ENCODE measurements at places on chromosomes 12 and 14.

DNA sequence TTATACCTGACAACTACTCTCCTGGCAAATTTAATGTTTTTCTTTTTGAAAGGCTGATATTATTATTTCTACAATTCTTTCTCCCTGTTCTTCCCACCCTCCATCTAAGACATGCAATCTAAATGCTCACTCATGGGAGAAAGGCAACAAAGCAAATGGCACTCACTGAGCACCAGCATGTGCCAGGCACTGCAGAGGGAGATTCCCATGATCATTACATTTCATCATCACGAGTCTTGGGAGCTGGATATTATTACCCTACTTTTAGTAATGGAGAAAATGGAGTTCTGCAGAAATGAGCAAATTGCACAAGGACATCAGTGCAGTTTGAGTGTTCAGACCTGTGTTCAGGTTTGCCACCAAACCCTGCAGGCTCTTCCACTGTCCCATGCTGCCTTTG, 27.9 kb downstream of the PPM1H start:
- no peak for DNase-seq

- DNase-seq: no peak
These were observed 21.5 kb downstream of the CPSF2 start for GRCh38 chr14:92143309-92143708.

GRCh38 chr14:49019467-49020115, 566.6 kb downstream of the RPS29 start:
- no peak for DNase-seq

- no peak for DNase-seq
These were observed 711.4 kb downstream of the FSCB start for GRCh38 chr14:43795600-43796228.

- no peak for DNase-seq
These were observed 4.5 kb upstream of the DPF3 start for GRCh38 chr14:72898448-72898847.

- no peak for DNase-seq
These were observed 18.5 kb downstream of the CHST11 start for GRCh38 chr12:104475271-104475670.

DNA sequence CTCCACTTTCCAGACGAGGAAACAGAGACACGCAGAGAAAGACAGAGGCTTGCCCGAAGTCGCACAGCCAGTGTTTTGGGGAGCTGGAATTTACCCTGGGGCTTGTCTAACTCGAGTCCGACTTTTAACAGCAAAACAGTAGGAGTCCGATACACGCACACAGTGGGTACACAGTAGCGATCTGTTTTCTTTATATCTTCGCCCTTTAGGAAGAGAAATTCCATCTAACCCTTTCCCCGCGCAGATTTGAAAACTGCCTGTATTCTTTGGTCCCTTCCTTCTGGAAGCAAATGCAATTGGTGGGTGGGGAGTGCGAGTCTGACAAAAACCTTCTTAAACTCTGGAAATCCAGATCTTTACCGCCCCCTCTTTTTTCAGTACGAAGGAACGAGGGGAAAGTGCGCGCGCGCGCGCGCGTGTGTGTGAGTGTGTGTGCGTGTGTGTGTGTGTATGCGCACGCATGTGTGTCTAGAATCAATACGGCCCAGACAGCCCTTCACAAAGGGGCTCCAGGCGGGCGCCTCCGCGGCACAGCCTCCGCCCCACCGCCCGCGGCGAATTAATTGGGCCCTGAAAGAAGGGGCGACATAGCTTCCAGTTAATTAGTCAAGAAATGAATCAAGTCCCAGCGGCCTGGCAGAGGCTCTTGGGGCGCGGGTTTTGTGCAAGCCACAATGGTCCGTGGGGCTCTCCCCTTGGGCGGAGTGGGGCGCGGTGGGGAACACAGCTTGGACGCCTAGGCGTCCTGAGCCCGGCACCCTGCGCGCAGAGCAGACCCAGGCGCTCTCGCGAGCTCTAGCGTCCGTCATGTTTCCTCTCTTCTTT, 14.0 kb upstream of the TBX3 start:
- no peak for DNase-seq

DNA sequence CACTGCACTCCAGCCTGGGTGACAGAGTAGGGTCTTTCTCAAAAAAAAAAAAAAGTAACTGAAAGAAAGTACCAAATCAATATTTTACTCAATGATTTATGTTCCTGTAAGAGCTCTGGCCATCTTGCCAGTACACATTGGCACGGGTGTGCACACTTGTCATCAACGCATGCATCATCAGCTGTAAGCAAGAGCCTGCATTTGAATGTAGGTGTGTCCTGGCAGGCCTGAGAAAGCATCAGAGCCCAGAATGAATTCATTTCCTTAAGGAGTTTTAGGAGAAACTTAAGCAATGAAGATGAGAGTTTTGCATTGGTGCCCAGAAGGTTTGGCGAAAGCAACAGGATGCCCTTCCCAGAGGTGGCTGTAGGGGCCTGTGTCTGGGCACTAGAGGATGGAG, 88.5 kb upstream of the FZD10 start:
- no peak for DNase-seq

DNA sequence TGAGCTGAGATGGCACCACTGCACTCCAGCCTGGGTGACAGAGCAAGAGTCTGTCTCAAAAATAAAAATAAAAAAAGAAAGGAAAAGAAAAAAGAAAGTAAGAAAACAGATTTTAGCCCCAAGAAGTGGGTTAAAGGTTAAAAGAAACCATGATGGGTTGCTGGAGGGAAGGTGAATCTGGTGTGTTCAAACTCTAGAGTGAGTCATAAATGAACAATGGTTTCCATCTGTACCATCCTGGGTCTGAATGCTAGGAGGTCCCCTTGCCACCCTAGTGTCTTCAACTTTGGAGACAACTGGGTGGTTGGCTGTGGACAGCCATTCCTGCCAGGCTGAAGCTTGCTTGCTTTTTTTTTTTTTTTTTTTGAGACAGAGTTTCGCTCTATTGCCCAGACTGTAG, 1.6 kb upstream of the RPS26 start:
- no peak for DNase-seq

DNA sequence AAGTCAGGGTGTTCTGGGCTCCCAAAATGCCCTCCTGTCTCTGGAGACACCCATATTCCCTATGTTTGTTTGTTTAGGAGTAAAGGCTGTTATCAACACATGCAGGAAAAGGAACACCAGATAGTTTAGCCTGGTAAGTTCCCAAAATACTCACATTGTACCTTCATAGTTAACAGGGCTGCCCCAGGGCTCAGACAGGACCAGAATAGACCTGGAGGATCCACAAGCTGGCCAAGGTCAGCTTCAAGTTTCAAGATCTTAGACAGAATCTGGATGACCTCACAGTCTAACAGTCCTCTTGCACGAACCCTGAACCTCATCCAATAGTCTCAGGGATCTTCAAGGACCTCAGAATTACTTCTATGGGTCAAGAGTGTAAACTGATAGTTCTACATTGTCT, 18.1 kb upstream of the HSP90B1 start:
- no peak for DNase-seq

DNA sequence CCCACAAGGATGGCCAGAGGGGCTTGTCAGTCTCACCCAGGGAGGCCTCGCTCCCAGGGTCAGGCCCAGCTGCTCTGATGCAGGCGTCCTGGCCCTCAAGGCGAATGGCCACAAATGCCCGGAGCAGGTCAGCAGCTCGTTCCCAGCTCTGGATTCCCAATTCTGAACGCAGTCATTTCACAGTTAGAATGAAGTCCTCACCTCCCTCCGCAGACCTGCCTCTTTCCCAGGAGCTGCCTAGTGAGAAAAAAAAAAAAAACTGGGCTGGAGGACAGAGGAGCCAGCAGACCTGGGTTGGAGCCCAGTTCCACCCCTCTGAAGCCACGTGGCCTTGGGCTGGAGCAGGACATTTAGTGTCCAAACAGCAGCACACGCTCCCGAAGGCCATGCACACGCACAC, 62.2 kb upstream of the DIO3 start:
- DNase-seq: no peak

DNA sequence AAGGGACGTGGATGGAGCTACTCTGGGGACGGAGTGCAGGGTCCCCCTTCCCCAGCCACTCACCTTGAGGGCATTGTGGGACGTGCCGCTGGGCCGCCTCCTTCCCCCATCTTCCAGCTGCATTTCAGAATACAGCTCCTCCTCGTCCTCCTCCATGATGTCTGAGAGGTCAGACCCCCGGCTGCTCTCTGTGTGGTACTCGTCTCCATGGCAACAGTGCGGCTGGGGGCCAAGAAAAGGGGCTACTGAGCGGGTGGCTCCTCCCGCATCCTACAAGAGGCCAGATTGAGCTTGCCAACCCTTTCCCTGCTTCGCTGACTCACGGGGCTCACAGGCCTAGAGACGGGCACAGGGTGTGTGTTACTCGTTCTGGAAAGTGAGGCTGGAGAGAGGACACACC, 90.4 kb downstream of the PIWIL1 start:
- DNase-seq: no peak

DNA sequence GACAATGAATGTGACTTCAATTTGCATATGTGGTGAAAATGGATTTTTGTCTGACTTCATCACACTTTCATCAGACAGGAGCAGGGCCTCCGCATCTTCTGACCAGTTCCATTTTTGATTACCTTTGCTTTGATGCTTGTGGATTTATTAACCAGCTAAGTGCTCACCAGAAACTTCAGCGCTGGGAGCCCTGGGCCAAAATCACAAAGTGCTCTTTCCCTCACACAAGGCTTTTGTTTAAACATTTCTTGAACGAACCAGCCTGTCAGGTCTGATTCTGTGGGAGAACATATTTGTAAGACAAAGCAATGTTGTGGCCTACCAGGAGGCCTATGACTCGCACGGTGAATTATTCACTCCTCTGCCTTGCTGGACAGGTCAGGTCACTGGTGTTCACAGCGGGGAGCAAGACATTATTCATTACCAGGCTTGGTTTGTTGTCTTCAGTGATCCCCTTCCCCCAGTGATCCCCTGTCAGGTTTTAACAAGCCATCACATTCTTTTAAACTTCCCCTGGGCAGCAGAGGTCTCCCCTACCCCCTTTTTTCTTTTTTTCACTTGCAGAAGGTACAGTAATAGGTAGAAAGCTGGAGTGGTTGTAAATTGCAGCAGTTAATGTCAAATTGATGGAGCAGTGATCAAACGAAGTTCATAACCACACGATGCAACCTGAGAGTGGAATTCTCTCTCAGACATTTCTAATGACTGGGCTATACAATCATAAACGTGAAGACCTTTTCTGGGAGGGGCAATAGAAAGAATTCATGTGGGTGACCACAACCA, 167.5 kb upstream of the PRICKLE1 start:
- peak; percentile 83 for DNase-seq

DNA sequence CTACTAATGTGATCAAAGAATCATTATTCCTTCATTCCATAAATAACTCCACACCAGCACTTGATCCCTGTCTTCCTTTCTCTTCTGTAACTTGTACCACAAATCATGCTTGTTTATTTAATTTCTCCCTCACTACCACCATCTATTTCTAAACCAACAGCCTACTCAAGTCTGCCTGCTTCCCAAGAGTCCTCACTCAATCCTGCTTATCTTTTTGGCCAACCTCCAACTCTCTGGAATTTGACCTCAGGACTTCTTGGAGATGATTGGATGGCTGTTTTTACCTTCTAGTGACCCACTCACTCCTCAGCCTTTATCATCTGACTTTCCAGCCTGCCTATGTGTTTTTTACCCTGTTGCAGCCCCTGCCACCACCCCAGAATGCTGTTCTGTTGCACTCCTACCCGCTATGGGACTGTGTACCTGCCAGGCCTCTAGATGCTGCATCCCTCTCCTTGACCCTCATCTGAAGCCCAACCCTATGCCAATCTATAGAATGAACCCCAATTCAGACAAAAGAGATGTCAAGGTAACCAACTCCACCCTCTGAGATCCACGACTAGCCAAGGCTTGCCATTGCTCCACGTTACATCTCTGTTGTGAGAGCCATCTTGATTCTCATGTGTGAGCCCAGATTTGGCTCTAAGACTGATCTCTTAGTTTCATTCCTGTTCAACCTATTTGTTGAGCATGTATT, 150.2 kb upstream of the PLEKHG7 start:
- DNase-seq: no peak

DNA sequence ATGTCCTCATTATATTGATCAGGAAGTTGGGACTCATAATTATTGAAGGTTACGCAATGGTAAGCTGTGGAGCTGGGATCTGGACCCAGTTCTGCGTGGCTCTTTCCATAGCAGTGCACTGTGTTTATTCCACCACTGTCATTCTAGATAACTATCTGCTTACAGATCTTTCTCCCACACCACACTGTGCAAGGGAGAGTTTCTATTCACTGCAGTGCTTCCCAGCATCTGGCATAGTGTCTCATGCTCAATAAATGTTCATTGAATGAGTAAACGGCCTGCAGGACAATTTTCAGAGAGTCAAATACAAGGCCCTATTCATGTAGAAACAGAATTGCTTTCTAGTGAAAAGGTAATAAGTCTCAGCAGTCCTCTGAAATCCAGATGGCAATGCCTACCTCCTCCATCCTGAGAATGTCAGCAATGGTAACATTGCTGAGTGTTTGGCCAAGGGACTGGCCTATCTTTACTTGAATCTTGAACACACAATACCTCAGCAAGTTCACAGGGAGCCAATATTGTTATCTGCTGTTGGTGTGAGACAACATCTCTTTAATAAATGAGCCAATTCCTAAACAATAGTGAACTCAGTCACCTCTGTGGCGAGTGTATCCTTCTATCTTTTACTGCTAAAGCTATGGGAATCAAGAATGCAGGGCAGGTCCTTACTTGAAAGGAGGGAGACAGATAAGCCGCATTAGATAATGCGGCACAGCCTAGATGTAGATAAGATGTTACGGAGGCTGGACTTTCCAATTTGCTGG, 332.4 kb upstream of the PRICKLE1 start:
- DNase-seq: no peak

GRCh38 chr14:92717571-92718042, 30.8 kb downstream of the LGMN start:
- no peak for DNase-seq
